Upper lobe of right lung (tissue), 1 donor: ENCODE measurements at places on chromosomes 2 and 18. TPM values are rescaled to one million over a fixed set of nuclear protein-coding genes. Genes with fewer than 3 reads are reported as not detected.
A peak's percentile ranks its signal among the peaks of the same experiment; 100 is the strongest.

GRCh38 chr2:156380117-156380645 is 47.7 kb upstream of the NR4A2 start:
- DNase-seq: no peak

DNA sequence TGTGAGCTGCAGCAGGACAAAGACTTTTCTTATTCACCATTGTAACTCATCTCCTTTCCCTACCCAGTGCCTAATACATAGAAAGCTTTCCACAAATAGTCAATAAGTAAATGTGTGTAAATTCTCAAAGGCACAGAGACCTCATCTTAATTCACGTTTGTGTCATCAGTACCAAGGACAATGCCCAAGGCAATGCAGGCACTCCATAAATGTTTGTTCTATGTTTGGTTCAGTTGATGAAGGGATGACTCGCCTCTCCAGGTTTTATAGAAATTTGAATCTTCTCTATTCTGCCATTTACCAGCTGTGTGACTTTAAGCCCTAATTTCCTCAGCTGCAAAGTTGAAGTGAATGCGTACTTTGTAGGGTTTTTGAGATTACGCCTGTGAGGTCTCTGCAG is 2.1 kb upstream of the MOGAT1 start:
- no peak for DNase-seq

GRCh38 chr2:229243890-229244560 is 27.1 kb downstream of the PID1 start:
- DNase-seq: no peak

- DNase-seq: peak; percentile 80
Measured at GRCh38 chr2:233481368-233482142, 85.0 kb downstream of the USP40 start.

DNA sequence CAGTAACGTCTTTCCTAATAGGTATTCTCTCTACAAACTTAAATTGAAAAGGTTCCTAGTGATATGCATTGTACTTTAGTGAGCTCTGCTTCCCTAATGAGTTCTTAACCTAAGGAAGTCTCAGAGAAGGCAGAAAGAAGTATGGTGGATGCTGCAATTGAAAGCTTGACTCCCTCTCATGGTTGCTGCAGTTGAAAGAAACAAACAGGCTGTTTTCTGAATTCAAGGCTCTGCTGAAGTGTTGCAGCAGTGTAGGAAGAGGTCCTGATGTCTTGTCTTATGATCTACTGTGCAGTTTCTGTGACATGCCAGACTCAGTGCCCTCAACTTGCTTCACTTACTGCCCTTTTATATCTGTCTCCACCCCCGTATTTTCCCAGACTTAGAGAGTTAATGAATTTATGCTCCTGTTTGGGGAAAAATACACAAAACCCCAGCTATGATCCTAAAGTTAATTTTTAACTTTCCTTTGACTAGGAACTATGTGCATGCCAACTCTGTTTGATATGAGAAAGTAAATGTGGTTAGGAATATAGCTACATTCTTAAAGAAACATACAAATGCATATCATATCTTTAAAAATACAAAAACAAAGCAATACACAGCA is 655.3 kb upstream of the FAM98A start:
- no peak for DNase-seq

DNA sequence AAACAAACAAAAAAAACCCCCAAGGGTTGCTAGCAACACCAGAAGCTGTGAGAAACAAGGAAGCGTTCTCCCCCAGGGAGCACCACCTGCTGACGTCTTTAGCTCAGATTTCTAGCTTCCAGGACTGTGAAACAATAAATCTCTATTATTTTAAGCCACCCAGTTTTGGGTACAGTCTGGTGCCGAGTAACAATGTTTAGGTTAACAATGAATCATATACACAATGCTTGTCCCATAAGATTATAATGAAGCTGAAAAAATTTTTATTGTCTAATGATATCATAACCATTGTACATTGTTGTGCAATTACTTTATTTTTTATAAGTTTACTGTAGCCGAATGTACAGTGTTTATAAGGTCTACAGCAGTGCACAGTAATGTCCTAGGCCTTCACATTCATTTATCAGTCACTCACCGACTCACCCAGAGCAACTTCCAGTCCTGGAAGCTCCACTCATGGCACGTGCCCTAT is 72.1 kb upstream of the CAB39 start:
- no peak for DNase-seq

Gene TOGARAM2
- total RNA-seq: 0.72 TPM

DNA sequence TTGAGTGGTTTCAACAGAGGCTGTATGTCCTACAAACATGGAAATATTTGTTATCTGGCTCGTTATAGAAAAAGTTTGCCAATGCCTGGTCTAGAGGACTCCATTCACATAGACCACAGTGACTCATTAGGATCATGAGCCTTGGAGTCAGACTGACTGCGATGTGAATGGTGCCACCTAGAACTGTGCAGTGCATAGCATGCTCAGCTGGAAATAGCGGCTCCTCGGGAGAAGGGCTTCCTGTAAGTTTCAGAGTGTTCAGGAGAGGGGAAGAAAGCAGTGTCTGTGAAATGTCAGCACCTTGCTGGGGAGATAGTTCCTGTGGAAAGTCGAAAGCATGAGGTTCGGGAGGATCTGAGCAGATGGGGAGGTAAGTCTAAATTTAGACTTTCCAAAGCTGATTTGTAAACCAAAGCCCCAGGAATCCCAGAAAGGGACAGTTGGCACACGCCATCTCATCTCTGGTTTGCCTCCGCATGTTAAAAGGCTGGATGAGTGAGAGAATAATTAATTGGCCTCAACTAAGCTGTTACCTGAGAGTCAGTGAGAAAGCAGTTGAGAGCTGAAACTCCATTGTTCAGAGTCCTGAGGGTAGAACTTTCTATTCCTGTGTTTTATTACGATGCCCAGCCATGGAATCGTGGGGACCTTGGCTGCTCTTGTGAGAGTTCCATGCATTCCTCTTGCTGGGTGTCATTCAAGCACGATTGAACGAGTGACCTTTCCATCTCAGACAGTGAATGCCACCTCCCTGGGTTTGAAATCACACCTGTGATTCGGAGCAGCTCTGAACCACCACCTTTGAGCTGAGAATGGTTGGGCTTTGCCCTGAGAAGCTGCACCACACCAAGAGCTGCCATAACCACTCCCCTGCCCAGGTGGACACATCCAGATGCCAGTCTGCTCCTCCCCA is 99.5 kb downstream of the MAPK4 start:
- no peak for DNase-seq

Gene POTEI
- total RNA-seq: not detected

Gene ARL6IP6
- 15.7 TPM for total RNA-seq

DNA sequence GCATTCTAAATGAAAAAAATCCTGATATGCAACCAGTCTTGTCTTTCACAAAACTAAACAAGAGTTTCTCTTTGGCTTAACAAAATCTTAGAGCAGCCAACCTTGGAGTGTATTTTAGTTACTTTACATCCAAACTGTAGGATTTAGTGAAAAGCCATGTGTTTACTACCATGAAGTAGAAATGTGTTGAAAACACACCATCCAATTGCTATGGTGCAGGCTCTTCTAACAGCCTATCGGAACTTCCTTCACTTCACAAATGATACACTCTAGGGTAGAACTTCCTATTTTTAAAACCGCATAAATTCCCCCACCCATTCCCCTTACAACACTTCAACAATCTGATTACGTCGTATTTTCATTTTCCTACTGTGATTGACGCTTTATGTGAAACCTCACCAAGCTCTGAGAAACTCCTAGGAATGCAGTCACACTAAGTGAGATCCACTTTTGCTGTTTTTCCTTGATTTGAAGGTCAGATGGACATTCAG is 74.4 kb upstream of the MAP4K4 start:
- no peak for DNase-seq

GRCh38 chr2:25290811-25291495 is 50.8 kb downstream of the DNMT3A start:
- DNase-seq: no peak

- DNase-seq: no peak
Measured at GRCh38 chr18:44742718-44743311, 62.1 kb downstream of the SETBP1 start.

Gene RNF25
- total RNA-seq: 20.2 TPM

Gene MERTK
- total RNA-seq: 17.3 TPM

- no peak for DNase-seq
Measured at GRCh38 chr18:59646228-59646962, 50.8 kb downstream of the CCBE1 start.

Gene IL18RAP
- 4.9 TPM for total RNA-seq

DNA sequence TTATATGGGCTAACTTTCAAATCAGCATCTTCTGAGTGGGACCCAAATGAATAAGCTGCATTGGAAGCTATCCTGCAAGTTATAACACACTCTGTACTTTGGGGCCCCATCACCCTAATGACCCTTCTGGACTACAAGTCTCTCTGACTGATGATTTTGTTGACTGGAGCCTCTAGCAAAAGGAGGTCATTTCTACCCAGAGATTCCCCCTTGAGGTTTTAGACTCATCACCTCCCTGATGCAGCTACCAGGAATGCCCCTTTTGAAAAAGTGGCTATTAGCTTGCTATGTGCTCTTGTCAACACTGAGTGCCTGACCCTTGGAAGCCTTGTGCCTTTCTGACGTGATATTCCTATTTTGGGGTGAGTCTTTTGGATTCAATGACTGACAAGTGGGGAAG is 54.5 kb upstream of the NEMP2 start:
- no peak for DNase-seq

Gene MCM6
- total RNA-seq: 8.2 TPM

DNA sequence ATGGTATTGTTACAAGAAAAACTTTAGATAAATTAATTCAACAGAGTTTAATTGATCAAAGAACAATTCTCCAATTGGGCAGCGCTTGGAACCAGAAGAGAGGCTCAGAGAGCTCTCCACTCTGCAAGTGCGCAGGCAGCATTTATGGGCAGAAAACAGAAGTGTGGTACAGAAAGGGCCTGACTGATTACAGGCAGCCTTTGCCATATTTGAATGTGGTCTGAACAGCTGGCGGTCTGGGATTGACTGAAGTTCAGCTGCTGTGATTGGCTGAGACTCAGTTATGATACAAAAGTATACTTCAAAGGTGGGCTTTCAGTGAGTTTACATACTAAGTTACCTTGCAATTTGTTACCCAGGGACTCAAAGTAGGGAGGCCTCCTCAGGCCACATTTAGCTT is 301.3 kb upstream of the ID2 start:
- no peak for DNase-seq

Gene FLACC1
- total RNA-seq: 3.6 TPM

Gene UGT1A8
- not detected for total RNA-seq

- no peak for DNase-seq
Measured at GRCh38 chr2:65658266-65658665, 225.9 kb upstream of the SPRED2 start.

DNA sequence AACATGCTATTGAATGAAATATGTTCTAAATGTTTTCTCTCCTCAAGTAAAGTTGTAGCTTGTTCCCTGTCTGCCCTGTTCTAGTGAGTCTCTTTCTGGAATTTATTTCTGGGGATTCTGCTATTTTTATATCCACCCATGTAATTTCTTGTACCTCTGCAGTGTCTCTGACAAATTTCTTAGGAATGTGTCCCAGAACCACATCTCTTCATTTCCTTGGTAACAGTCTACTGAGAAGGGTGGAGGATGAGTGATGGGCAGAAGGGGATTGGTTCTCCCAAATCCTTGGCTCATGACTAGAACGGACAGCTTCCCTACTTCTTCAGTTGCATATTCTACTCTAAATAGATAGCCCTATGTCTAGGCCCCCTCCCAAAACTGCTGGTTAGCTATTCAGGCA is 490.6 kb upstream of the LINC00305 start:
- DNase-seq: no peak

GRCh38 chr2:44524347-44524926 is 162.7 kb downstream of the CAMKMT start:
- DNase-seq: no peak

DNA sequence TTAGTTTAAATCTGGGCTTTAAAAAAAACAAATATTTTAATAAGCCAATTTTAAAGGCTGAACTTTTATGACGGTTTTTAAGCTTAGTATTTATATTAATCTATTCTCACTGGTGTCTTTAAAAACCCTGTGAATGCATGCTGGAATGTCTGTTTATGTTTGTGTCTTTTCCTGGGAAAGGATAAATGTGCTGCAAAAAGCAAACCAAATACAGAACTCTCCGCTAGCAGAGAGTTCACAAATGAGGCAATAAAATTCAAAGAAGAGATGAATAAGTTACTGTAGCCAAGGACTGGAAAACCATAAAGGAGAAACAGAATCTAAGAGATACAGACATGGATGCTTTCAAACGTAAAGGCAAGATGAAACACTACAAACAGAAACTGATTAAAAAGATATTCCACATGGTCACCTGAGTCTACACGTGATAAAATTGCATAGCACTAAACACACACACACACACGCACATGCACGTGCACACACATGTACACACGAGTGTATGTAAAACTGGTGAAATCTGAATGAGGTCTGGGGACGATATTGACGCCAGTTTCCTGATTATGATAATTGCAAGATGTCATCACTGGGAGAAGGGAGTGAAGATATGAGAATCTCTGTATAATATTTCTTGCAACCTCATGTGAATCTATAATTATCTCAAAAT is 4.5 kb downstream of the TWIST2 start:
- DNase-seq: no peak

Gene ABCB11
- total RNA-seq: 0.06 TPM

Gene KIAA2012
- total RNA-seq: not detected

Gene PCBP1
- total RNA-seq: 337 TPM

- no peak for DNase-seq
Measured at GRCh38 chr2:121650315-121650930, 1.2 kb upstream of the CLASP1 start.

Gene KRCC1
- total RNA-seq: 18.9 TPM

GRCh38 chr2:236663287-236664101 is 93.9 kb downstream of the ACKR3 start:
- no peak for DNase-seq

Gene SKOR2
- not detected for total RNA-seq

GRCh38 chr2:33933203-33933602 is 334.1 kb upstream of the FAM98A start:
- no peak for DNase-seq

Gene STPG4
- not detected for total RNA-seq

GRCh38 chr18:45482286-45482685 is 133.0 kb upstream of the SLC14A2 start:
- DNase-seq: no peak

GRCh38 chr2:28063492-28063962 is 173.0 kb downstream of the BABAM2 start:
- DNase-seq: no peak

- DNase-seq: no peak
Measured at GRCh38 chr2:8086357-8086756, 595.5 kb upstream of the ID2 start.

- no peak for DNase-seq
Measured at GRCh38 chr2:147623328-147623727, 221.5 kb upstream of the ACVR2A start.

DNA sequence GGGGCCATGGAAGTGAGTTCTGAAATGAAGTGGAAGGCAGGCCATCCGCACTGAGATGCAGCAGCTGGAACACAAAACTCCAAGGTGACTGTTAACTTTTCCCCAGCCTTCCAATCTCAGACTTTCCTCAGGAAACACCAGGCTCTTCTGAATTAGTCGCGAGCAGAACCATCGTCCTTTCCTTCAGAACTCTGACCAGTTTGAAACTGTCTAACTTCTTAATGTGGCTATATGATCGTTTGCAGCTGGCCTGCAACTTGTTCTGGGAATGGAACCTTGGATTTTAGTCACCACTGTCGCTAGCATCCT is 620 bp upstream of the RPL37A start:
- no peak for DNase-seq

GRCh38 chr18:66124394-66124793 is 373.6 kb downstream of the CDH7 start:
- DNase-seq: no peak
